ENCODE measurements at places on chromosomes 3 and 15.

- DNase-seq: no peak
Observed at GRCh38 chr3:15630646-15631350, 29.3 kb downstream of the BTD start.

GRCh38 chr15:73015493-73015892 is 36.8 kb upstream of the NEO1 start:
- DNase-seq: no peak

DNA sequence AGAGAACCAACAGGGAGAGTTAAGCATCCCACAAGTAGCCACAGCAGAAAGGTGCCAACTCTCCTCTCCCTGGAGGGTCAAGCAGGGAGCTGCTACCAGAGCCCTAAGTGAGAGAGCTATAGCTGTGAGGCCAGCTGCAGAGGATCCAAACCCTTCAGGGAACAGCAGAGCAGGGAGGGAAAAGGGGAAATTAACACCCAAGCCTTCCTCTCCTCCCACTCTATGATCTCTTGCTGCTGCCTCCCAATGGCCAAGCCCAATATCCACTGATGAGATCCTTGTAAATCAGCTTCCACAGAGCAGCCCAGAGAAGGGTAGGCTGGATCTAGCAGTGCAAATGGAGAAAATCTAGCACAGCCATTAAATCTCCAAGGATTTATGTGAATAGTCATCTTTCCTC is 68.2 kb upstream of the THBS1 start:
- DNase-seq: no peak

DNA sequence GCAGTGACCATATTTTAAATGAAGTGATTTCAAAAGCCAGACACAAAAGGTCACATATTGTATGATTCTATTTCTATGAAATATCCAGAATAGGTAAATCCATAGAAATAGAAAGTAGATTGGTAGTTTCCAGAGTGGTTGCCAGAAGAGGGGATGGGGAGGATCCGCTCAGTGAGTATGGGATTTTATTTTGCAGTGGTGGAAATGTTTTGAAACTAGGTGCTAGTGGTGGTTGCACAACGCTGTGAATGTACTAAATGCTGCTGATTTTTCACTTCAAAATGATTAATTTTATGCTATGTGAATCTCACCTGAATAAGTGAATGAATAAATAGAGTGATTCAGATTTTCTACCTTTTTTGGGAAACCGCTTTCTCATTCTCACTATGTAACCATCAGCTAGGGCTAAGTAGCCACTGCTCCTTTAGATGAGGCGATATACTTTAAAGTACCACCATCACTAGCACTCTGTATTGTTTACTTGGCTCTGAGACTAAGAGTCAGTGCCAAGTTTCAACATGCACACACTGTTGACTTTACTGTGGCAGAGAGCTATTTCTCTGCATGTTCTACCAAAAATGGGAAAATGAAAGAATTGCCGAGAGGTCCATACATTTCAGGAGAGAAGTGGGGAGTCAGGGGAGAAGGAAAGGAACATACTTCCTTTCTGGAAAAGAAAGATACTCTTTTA is 90.7 kb upstream of the GOLIM4 start:
- no peak for DNase-seq

- no peak for DNase-seq
Observed at GRCh38 chr15:38954090-38954489, 389.5 kb upstream of the RASGRP1 start.

DNA sequence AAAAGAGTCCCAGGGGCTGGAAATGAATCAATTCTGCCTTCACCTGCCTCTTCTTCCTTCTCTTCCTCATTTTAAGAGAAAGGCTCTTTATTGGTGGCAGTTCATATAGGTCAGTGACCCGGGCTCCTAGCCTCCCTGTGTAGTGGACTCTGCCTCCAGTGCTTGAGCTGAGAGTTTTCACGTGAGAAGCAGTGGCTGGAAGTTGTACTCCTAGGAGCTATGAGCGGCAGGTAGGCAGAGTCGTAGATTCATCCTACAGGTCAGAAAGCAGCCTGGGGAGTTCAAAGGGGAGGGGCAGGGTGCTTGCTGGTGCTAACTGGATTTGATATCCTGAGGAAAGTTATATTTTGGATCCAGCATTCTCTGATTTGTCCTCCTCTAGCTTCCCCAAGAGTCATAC is 101.1 kb downstream of the RPLP1 start:
- DNase-seq: no peak

DNA sequence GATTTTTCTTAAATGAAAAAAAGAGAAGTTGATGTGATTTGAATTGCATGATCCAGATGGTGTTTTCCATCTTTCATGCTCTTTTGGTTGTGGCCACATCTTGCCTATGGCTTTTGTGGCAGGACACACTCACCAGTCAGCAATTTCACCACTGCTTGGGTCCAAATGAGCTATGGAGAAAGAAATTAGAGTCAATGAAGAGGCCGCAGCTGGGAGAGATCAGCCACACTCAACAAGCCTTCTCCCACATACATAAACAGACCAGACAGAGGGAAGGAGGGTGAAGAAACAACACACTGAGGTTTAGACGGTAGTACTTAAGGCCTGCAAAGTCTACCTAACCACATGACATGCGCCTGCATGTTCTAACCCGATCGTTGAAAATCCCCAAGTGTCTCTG is 110.7 kb upstream of the CDIN1 start:
- DNase-seq: no peak
